ENCODE measurements at places on chromosomes 16 and 17.

DNA sequence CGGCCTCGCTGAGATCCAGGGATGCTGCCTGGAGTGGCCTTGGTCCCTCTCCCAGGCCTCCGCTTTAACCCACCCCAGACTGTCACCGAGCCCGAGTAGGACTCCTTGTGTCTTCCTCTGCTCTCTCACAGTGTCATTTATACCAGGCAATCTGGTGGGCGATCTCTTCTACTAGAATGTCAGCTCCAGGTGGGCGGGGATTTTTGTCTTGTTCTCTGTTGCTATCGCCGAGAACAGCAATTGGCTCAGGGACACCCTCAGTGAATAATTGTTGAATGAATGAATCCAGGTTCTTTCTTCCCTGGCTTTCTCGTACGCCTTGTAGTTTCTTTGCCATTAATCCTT is 591 bp downstream of the DHX38 start:
- peak; percentile 38 for DNase-seq

- DNase-seq = no peak
These were observed 2.3 kb upstream of the HSD3B7 start for GRCh38 chr16:30982548-30983288.

DNA sequence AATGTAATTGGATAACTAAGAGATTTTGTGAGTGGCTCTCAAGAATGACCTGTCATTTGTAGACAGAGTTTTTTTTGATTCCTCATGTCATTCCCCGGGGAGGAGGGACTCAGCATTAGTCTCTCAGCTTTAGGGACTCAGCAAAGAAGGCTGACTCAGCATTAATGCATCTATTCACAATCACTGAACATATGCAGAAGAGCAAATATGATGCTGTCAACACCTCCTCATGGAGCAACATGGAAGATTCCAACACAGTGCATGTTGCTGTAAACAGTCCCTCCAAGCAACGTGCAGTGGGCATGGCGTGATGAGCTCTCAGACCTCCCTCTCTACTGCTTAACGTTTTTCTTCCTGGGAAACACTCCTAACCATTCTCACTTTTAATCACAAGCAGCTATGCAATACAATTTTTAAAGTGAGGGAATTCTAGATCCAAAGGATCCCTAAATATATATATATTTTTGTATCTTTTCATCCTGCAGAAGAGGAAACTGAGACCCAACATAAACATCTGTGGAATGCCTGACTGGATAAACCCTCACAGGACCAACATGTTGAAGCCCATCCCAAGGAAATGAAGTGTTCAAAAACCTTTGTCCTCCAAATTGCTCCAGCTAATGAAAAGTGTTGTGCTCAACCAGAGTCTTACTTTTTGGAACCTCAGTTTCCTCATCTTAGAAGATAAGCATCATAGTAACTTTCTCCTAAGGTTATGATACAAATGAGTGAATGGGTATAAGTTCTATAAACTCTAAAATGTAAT is 38.9 kb downstream of the TMEM100 start:
- no peak for DNase-seq

- DNase-seq = no peak
These were observed 4.9 kb downstream of the CAPNS2 start for GRCh38 chr16:55571191-55571897.

GRCh38 chr17:78170692-78171590 is 2.6 kb downstream of the SYNGR2 start:
- DNase-seq = no peak

DNA sequence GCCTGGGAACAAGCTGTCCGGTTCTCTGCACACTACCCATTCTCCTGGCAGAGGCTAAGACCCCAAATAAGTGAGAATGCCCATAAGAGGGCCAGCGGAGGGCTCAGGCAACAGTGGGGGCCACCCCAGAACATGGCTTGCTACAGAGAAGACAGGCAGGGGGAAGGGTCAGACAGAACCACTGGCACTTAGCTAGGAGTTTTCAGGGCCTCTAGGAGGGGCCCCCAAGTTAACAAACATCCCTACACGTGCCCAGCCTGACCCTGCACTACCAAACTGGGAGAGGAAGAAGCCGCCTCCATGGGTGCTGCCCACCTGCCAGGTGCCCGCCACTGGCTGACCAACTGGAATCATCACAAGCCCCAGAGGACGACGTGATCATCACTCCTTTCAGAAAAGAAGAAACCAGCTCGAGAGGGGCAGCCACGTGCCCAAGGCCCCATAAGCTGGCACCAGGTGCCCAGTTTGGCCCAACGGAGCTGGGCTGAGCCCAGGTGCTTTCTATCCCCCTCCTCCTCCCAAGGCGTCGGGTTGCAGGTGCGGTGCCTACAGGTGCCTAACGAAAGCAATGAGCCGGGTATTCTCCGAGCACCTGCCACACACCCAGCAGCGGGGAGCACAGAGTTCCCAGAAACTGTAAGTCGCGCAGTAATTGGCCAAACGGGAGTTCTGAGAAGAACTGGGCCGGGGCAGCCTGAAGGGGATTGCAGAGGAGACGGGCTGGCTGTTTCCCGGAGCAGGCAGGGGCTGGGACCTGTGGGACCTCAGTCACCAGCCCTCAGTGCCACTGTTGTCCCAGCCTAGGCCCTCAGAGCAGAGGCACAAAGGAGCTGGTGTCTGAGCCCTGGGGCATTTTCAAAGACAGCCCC is 13.2 kb downstream of the RPH3AL start:
- no peak for DNase-seq

GRCh38 chr17:42675348-42675964 is 1.3 kb downstream of the PLEKHH3 start:
- DNase-seq = no peak

DNA sequence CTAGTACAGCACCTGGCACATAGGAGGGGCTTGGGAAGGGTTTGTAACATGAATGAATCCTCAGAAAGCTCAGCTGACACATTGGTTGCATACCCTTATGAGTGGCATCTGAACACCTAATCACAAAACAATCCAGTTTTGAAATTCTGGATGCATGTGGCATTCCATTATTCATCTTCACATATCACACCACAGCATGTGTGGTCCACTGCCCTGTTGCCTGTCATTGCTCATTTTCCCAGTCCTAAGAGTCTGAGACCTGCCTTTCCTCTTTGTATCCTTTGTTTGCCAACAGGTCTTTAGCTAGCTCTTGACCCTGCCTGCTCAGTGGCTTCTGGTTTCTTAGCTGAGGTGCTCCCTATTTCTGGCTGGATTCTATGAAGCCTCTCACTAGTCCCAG is 170.8 kb upstream of the ASIC2 start:
- no peak for DNase-seq

DNA sequence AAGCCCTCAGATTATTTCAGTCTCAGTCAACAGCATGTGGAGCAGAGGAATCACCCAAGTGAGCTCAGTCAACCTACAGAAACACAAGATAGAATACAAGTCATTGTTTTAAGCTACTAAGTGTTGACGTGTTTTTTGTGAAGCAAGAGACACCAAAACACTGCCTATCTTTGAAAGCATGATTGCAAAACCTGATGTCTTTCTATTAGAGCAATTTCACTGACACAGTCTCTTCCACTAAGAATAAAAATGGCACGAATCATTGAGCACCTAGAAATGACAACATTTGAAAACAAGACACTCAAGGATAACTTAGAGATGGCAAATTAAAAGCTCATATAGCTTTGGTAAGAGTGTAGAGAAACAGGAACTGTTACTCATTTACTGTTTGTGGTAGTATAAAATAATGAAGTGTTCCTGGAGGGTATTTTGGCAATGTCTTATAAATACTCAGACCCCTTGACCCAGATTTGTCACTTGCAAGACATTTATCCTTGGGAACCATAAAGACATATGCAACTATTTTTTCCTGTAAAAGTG is 407.1 kb upstream of the XYLT1 start:
- no peak for DNase-seq

GRCh38 chr17:38448208-38448771 is 20.0 kb downstream of the ARHGAP23 start:
- DNase-seq = peak; percentile 72

- peak; percentile 3 for DNase-seq
These were observed 761 bp upstream of the CCL8 start for GRCh38 chr17:34318474-34318873.

GRCh38 chr16:88505405-88506082 is 52.5 kb downstream of the ZFPM1 start:
- peak; percentile 39 for DNase-seq

GRCh38 chr16:50305441-50306061 is 39.2 kb downstream of the ADCY7 start:
- DNase-seq = no peak

DNA sequence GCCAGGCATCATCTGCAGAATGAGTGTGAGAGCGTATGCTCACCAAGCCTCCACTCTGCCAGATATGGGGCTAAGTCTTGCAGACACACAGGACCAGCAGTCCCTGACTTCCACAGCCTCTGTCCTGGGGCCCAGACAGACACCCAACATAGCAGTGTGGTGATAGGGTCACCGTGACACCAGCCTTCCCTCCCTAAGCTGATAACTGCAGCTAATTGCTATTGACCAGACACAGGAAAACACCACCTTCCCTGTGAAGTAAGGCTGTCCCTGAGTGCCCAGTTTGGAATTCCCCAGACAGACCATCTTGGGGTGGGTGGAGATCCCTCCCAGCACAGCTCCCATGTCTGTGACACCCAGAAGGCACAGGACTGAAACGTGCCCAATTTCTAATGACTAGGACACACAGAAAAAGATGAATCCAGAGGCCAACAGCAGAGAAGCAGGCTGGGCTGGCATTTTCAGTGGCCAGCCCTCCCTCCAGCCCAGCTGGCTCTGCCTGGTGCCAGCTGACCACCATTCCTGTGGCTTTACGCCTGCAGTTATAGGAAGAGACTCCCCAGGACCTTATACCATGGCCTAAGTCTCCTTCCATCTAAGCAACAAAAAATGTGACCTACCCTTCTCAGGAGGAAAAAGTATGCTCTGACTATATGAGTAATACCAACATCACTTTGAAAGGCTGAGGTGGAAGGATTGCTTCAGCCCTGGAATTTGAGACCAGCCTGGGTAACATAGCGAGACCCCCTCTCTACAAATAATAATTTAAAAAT is 30.3 kb downstream of the ATPAF2 start:
- DNase-seq = peak; percentile 91

GRCh38 chr17:48155889-48156611 is 48.5 kb downstream of the SNX11 start:
- DNase-seq = no peak

- no peak for DNase-seq
These were observed 571 bp upstream of the CCP110 start for GRCh38 chr16:19523184-19523558.

GRCh38 chr17:51064061-51064735 is 56.5 kb downstream of the SPAG9 start:
- DNase-seq = peak; percentile 41

- DNase-seq = peak; percentile 92
These were observed 35.3 kb downstream of the B9D1 start for GRCh38 chr17:19327031-19327783.

DNA sequence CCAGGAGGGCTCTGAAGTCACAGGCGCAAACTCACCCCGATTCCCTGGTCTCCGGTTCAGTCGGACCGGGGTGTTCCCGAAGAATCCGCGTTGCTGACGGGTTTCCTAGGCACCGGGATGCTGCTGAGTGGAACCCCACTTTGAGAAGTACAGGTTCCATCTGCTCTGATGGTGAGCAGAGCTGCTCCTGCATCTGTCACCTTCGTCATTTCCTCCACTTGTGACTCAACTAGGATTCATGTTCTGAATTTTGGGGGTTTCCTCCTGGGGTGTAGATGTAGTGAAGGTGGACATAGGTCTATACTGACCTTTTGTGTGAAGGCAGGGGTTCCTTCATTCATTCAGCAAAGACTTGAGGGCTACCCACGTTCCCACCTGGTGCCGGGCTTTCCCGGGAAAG is 25.0 kb downstream of the LGALS3BP start:
- DNase-seq = no peak

- DNase-seq = no peak
These were observed 2.5 kb downstream of the RNF166 start for GRCh38 chr16:88703486-88704309.

- peak; percentile 36 for DNase-seq
These were observed 4.8 kb upstream of the BLMH start for GRCh38 chr17:30296499-30297080.

GRCh38 chr17:47120521-47121095 is 68.5 kb downstream of the CDC27 start:
- peak; percentile 96 for DNase-seq

- DNase-seq = peak; percentile 49
These were observed 7.5 kb downstream of the SLC5A11 start for GRCh38 chr16:24853169-24853824.

DNA sequence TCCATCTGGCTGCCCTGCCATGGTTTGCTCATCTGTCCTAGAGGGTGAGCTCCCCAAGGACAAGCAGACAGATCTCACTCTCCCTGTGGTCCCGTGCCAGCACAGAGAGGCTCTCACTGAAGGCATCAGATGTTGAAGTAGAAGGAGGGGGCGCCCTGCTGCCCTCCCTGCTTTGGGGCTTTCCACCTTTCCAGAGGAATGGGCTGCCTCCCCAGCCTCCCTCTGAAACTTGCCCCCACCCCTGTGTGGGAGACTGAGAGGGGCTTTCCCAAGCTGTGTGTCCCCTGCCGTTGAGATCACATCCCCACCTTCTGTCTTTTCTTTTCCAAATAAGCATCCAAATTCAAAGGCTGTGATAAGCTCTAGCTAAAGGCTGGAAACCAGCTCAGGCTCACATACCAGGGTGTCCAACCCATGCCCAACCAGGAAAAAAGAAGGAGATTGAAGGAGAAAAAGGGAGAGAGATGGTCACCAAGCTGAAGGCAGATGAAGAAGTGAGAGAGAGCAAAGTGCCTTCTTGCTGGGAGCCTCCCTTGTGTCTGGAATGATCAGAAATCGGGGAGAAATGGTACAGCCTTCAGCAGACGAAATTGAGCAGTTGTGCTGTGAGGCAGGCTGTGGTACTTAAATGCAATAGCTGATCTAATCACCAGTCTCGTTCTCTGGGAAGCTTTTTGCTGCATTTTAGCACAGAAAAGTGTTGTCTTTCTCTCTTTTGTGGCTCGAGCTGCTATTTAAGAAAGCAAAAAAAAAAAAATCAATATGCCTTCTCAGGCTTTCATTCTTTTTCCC is 145.9 kb upstream of the LHX1 start:
- DNase-seq = no peak

DNA sequence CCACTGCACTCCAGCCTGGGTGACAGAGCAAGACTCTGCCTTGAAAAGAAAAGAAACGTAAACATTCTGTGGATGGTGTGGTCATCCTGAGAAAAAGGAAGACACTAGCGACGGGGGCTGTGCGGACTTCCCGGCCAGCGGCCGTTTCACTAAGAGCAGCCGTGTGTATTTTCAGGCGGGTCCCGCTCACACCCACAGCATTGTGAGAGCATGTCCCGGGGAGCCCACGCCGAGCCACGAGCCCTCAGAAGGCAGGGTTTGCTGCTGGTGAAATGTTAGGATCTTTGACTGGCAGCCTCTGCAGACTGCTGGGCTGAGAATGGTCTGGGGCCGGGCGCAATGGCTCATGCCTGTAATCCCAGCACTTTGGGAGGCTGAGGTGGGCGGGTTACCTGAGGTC is 40.3 kb downstream of the LMF1 start:
- DNase-seq = no peak

Data from ELR (cell line).